ENCODE measurements at places on chromosomes 7 and 10.
A peak's percentile ranks its signal among the peaks of the same experiment; 100 is the strongest.

DNA sequence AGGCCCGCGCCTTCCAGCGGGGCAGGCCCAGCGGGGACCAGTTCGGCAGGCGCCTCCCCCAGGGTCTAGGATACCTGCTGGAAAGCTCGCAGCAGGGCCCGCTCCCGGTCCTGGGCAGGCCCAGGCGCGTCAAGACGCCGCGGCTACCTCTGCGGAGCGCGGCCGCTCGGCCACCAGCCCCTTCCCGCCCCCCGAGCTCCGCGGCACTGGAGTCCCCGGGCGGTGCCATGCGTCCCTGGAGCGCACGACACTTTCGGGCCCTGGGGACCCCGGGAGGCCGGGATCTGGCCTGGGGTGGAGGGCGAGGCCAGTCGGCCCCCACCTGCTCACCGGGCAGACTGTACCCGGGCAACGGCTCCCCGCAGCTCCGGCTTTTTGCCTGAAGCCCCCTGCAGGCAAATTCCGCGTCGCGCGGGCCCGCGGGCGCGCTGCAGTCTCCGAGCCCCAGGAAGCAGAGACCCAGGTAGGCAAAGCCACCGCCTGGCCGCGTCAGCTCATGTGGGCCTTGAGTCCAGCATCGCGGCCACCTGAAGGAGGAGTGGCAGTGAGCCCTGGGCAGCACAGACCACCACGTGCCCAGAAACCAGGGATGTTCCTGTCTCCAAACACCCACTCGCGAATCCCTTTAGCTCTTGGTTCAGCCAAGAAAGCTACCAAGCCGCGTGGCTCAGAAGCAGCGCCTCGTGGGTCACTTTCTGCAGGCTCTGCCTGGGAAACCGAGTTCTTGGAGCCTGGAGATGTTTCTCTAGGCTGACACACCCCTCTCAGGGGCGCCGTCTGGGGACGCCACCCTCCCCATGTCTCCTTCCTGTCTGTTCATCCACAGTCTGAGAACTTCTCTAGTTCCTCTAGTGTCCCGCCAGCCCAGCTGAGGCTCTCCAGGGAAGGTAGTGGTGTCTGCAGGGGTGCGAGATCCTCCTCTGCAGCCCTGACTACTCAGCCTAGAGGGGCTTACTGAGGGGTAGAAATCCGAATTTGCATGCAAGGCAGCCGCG, 46.1 kb upstream of the APBB1IP start:
- DNase-seq = no peak

DNA sequence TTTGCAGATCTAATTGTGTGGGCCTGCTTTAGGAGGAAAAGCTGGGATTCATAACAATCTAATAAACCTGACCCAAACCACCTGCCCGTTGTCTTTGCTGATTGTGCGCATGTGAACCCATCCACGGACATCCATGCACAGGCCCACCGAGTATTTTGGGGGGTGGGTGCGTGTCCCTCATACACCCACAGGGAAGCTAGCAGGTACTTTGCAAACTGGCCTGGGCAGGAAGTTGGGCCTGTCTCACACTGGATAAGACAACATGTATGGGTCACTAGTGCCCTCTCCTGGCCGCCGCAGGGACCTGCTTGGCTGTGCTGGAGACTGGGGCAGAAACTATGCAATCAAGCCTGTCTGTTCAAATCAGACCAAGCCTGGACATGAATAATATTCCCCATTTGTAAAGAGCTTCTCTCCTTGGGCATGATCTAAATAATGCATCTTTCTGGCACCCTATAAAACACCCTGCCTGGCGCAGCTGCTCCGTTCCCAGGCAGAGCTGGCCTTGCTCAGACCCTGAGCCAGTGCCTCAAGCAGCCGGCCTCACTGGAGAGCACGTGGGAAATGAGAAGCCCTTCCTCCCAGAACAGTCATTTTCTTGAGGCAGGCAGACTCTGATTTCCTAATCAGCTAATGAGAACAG, 15.8 kb downstream of the ECHDC3 start:
- DNase-seq = peak; percentile 64

GRCh38 chr7:50659329-50659965, 94.2 kb upstream of the DDC start:
- DNase-seq = no peak

GRCh38 chr7:81776948-81777630, 7.2 kb upstream of the HGF start:
- no peak for DNase-seq

DNA sequence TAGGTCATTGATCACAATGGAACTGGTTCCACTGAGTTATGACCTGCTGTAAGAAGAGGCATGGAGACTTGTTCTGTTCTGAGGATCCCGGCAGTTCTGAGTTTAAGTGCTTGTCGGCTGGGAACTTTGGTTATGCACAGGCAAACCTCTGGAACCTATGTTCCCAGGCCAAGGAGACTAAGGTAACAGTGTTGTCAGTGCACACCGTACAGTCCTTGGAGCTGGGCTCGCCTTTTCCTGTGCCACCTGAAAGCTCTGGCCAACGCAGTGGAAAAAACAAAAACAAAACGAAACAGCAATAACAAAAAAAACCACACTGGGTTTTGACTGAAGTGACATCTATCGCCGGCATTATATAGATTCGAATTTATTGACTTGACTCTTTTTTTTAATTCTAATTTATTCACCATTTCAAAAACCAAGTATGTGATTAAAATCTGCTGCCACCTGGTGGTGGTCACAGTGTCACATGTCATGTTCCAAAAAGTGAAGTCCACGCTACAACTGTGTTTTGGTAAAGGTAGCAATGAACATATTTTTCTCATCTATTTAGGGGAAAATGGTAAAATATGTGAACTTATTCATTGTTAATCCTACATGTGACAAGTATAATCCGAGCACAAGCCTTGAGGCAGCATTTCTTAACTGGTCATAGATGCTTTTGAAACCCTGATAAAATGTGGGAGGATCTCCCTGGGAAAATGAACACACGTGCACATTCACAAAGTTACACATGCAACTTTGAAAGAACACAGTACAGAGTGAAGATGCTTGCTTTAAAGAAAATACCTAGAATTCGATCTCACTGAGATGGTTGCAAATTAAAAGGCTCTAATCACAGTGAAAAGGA, 113.8 kb upstream of the PPP2R2D start:
- no peak for DNase-seq

- DNase-seq = no peak
Observed at GRCh38 chr7:116582806-116583444, 58.1 kb downstream of the CAV1 start.

DNA sequence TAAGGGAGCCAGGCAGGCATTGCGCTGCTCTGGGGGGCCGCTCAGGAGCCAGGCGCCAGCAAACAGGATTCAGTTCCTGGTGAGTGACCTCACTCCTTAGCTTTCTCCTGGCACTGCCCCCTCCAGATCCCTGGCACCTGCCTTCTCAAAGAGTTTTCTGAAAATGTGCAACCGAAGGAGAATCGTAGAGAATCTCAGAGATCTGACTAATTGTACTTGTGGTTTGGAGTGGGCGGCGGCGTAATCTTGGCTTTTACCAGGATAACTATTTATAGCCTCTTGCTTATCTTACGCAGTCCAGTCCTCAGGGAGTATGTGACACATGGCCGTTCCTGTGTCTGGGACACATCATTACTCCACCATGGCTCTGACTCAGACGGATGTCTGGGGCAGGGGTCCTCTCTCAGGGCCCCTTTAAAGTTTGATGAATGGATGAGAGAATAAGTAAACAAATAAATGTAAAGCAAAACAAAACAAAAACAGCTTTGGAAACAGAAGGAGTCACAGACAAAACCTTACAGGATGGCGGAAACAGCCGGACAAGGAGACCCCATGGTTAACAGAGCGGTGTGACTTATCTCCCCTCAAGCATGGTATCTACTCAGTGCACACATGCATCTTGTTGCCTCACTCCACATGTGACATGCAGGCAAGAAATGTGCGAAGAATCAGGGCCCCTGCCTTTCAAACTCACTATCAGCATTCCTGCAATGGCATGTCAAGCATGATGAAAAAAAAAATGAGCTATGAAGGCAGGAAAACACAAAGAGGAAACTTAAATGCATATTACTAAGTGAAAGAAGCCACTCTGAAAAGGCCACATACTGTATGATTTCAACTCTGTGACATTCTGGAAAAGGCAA, 99.7 kb downstream of the TNS3 start:
- no peak for DNase-seq

Data from stimulated activated CD8-positive, alpha-beta memory T cell treated with anti-CD3 and anti-CD28 coated beads, Interleukin-15, amount 100 ng/mL, for 24 hours (primary cell).